Cortex of kidney (tissue), 1 donor: ENCODE measurements at places on chromosomes 5 and 9.

- no peak for DNase-seq
Observed at GRCh38 chr9:1267141-1267570, 217.0 kb downstream of the DMRT2 start.

DNA sequence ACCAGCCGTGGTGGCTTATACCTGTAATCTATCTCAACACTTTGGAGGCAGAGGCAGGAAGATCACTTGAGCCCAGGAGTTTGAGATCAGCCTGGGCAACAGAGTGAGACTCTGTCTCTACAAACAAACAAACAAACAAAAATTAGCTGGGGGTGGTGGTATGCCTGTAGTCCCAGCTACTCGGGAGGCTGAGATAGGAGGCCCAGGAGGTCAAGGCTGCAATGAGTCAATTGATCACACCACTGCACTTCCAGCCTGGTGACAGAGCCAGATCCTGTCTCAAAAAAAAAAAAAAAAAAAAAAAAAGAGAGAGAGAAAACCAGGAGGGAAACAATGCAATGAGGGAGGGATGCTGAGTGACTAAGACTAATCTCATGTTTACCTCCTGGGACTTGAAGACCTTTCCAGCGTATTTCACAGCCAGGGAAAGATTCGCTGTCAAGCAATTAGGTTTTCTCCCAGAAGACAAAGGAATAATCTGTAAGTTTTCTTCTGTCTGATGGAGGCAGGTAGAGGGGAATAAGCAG is 51.1 kb upstream of the MIER3 start:
- DNase-seq: no peak

DNA sequence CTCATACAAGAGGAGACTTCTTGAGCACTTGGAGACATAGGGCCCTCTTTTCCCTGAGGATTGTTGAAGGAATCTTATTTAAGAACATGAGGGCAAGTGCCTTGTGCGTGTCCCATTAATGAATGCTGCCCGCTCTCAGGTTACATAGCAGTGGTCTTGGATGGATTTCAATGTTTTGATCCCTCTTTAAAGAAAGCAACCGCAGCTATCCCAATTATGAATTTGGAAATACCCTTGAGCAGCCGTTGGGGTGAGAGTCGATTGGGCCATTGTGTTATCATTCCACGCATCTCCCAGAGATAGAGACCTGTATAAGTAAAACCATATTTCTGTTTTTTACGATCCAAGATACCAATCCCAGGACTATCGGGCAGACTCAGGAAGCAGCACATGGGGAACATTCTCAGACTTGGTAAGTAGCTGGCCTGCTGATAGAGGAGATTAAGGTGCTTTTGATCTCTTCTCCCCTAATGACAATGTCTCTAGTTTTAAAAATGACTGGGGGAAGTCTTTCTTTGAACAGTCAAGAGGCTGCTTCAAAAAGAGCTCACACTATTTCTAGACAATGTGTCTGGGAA is 145.3 kb downstream of the MACROH2A1 start:
- DNase-seq: no peak

GRCh38 chr9:93261735-93262523 is 78.0 kb downstream of the WNK2 start:
- no peak for DNase-seq

- no peak for DNase-seq
Observed at GRCh38 chr9:14197325-14197858, 116.5 kb downstream of the NFIB start.

- DNase-seq: no peak
Observed at GRCh38 chr5:32123889-32124676, 50.0 kb downstream of the GOLPH3 start.
